ENCODE measurements at places on chromosomes 4 and X.

DNA sequence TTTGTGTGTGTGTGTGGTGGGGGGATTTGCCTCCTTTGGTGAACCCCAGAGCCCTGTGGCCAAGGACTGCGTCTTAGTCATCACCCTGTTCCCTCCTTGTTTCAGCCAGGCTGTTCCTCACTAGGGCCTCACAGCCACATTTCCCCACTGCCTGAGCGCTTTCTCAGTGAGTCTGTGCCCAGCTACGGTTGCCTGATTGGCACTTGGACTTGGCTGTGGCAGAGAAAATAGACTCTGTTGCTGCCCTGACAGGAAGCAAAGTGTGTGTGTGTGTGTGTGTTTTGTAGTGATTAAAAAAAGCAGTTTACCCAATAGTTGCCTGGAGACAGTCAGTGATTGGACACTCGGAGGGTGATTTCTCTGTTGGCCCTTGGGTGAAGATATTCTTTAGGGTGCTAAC lies 113.0 kb downstream of the UCHL1 start:
- DNase-seq = no peak

DNA sequence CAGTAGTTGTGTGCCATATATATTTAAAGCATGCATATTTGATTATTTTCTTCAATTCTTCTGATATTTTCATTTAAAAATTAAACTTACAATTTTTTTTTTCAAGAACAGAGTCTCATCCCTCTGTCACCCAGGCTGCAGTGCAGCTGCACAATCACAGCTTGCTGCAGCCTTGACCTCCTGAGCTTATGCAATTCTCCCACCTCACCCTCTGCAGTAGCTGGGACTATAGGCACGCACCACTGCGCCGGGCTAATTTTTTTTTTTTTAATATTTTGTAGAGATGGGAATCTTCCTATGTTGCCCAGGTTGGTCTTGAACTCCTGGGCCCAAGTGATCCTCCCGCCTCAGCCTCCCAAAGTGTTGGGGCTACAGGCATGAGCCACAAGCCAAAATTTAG lies 5.8 kb upstream of the DCLK2 start:
- DNase-seq = no peak

GRCh38 chrX:11724122-11725017 lies 33.7 kb upstream of the MSL3 start:
- DNase-seq = peak; percentile 43

- DNase-seq = no peak
These were observed 614.4 kb downstream of the RPA4 start for GRCh38 chrX:97498093-97498492.

- DNase-seq = no peak
These were observed 112.4 kb downstream of the BMPR1B start for GRCh38 chr4:94870146-94870545.

- DNase-seq = no peak
These were observed 831.1 kb upstream of the PABPC4L start for GRCh38 chr4:135032670-135033069.

- no peak for DNase-seq
These were observed 1.1 kb downstream of the AVPR2 start for GRCh38 chrX:153905481-153906095.

GRCh38 chr4:85968945-85969819 lies 390.7 kb downstream of the MAPK10 start:
- peak; percentile 10 for DNase-seq

DNA sequence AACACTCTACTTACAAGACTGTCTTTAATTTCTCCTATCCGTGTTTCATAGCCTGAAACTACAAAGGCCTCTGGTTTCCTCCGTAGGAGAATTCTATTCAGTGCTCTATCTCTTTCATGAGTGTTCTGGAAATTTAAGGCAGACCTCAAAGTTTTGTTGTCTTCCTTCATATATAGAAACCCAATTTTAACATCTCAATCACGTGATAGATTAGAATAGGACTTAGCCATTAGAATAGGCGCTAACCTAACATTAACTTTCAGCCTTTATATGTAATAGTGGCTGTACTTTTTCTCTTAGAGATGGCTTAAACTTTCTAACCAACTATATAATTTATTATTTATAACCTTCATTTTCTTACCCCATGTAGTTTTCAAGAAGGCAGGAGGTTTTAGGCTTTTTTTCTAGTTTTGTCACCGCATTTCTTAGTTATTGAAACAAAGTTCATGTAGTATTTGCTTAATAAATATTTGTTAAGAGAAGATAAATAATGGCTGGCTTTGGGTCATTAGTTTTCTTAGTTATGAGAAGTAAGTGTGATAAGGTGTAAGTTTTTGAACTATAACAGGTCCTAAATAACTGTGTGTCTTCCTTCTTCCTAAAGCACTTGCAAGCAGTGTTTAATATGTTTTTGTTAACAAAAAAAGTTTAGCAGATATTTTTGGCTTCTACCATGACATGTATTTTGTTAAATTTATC lies 1504.6 kb upstream of the ADGRL3 start:
- no peak for DNase-seq

DNA sequence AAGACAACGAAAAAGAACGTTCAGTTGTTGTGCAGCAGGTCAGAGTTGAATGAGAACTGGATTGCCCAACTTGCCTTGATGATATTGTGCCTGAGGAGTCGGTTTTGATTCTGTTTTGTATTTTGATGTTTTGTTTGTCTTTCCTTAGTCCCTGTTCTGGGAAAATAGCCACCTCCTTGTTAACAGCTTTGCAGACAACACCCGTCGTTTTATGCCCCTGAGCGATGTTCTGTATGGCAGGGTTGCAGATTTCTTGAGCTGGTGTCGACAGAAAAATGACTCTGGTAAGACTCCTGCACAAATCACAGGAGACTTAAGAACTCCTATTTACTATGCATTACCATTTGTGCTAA lies 4.5 kb downstream of the BST1 start:
- DNase-seq = no peak

DNA sequence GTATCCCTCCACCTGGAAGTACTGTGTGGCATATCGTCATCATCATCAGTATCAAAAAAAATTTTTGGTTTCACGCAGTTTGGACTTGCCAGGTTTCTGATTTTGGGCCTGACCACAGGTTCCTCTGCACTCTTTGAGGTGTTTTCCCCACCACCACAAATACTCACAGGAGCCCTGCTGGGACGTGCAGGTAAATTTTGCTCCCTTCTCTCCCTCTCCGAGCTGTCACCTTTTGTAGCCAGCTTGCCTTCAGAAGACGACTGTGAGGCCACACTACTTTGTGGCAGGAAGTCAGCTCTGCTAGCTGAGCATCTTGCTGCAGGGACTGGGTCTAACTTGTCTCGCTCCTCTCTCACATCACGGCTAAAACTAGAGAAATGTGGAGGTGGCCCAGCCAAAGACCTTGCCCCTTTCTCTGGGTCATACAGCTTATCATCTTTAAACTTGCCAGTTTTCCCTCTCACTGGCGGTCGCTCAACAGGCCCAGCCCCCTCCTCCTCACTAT lies 2.8 kb downstream of the PJA1 start:
- no peak for DNase-seq

- no peak for DNase-seq
These were observed 63.7 kb downstream of the CLDN22 start for GRCh38 chr4:183256343-183256742.

DNA sequence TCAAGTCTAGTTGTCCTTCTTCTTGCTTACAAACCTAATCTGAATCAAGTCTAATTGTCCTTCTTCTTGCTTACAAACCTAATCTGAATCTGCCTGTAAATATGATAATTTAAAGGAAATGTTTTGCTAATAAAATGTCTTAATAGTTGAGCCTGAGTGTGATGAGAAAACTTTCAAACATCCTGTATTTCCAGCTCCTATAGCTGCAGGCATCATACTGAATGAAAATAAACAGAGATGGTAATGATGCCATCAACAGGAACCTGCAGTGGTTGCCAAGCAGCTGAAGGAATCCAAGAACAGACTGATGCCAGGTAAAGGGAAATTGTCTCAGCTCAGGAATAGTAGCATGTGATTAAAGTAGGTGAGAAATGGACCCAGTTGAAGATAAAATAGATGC lies 156.1 kb upstream of the IRS4 start:
- no peak for DNase-seq

DNA sequence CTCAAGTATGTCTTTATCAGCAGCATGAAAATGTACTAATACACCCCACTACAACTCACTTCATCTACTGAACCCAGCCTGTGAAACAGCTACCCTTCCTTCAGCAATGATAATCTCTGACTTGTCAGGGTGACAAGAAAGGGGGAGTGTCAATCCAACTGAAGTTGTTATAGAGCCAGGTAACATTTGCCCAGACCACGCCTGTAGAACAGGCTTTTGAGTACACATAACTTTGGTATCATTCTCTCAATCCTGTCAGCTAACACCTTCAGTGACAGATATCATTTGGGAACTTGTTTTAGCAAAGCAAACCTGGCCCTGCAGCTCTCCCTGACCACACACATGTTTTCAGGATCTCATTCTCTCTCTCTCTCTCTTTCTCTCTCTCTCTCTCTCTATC lies 592.2 kb downstream of the SMARCA1 start:
- DNase-seq = no peak

GRCh38 chr4:188452097-188452496 lies 312.9 kb downstream of the TRIML1 start:
- no peak for DNase-seq

- no peak for DNase-seq
These were observed 115.4 kb downstream of the IQCM start for GRCh38 chr4:149700272-149700671.

DNA sequence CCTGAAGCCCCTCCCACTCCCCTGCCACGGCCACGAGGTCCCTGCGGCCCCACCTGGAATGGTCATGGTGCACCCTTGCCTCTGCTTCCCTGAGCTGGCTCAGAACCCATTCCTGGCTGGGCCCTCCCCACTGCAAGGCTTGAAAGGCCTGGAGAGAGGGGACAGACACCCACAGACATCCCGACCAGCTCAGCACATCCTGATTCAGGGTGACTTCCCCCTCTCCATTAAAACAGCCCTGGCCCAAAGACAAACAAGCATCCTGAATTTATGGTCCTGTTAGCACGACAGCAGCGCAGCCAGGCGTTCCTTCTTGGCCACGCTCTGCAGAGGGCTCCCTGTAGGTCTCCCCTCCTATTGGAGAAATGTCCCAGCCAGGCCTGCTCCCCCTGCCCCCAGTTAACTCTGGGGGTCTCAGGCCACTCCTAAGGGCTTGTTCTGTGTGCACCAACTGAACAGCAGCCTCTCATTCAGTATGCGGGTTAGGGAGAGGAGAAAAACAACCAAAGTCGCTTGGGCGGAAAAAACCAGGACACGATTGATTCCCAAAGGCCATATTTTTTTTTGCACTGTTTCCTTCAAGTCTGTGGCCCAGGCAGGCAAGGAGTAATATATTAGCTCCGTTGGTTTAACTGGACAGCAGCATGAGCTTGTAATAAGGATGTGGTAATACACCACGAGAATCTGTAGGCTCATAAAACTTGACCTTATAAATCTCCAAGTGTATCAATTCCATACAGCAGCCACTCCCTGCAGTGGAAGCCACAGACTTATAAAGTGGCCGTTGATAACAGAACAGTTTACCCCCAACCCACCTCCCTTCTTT lies 106.7 kb upstream of the MSX1 start:
- no peak for DNase-seq

- DNase-seq = no peak
These were observed 27.1 kb downstream of the ATP11C start for GRCh38 chrX:139905743-139906142.

DNA sequence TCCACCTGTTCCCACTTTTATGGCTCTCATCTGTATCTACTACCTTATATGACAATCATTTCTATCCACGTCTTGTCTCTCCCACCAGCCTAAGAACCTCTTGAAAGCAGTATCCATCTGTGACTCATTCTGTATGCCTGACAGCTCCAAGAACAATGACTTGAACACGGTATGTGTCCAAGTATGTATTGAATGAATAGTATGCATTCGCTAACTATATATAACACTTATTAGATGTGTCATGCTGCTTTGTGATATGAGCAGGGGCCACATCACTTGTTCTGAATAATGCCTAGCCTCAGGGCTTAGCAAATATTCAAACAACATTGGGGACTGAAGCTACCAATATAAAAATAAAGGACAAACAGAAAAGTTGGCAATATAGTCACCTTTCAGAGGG lies 4.9 kb downstream of the OPHN1 start:
- no peak for DNase-seq

GRCh38 chr4:83276299-83277040 lies 8.1 kb downstream of the COQ2 start:
- DNase-seq = peak; percentile 57

DNA sequence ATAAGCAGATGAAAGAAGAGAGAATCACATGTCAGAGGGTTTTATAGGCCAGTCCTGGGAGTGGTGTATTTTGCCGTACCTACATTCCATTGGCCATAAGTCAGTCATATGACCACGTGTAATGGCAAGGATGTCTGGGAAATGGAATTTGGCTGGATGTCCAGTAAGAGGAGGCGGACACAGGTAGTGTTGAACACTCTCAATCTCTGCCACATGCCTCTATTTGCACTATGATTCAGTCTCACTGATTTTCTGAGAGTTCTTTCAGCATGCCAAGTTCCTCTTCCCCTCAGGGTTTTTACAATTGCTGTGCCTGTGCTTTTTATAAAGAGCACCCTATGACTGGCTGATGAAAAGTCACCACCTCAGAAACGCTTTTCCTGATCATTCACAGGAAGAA lies 164.2 kb upstream of the GPR101 start:
- no peak for DNase-seq

DNA sequence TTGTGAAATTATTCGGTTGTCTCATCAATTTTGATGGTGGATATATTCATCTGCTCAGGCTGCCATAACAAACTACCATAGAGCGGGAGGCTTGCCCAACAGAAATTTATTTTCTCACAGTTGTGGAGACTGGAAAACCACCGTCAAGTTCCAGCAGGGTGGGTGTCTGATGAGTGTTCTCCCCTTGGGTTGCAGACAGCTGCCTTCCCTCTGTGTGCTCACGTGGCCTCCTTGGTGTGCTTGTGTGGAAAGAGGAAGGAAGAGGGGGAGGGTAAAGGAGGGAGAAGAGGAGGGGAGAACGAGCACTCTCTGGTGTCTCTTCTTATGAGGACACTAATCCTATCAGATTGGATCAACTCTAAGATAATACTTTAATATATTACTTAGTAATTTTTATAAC lies 123.8 kb upstream of the TEX13D start:
- no peak for DNase-seq

DNA sequence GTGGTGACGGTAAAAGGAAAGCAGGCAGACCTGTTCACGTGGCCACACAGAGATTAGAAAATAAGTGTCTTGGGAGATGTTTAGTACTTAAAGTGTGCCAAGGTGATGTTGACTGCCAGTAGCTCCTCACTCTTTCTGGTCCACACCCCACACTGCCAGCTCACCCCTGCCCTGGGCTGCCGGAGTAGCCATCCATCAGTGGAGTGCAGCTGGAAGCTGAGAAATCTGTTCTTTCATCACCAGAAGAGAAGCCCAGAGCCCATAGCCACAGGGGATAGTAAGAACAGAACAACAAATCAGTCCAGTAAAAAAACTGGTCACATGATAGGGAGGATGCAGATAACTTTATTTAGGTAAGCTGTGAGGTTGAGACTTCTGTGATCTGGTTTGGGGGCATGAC lies 64.1 kb downstream of the WWC2 start:
- DNase-seq = no peak
